Fibroblast of lung (primary cell): ENCODE measurements at places on chromosomes 3 and 15.
A peak's percentile ranks its signal among the peaks of the same experiment; 100 is the strongest.

DNA sequence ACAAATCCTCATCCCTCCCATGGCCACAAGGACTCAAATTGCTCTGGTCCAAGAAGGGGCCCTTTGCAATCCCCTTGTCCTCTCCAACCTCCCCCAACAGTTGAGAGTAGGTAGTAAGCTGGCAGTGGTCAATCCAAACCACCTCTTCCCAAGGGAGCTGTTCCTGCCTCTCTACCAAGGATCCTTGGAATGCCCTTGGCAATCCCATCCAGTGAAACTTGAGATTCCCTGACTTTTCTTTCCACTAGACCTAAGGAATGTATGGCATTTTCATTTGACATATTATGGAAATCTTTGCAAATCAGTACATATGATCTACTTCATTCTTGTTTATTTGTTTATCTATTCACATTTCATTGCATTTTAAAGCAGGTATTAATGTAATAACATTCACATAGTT lies 4.8 kb upstream of the RBP2 start:
- H3K36me3 ChIP-seq, result no peaks in the 10 kb centered on the region
- no peak for DNase-seq
- no peaks in the 10 kb centered on the region for H3K27me3 ChIP-seq
- H3K27ac ChIP-seq, result no peak overlapping the region
- no peak overlapping the region for H3K4me3 ChIP-seq

- no peak overlapping the region for H3K27ac ChIP-seq
- H3K4me1 ChIP-seq, result no peaks in the 10 kb centered on the region
- no peak overlapping the region for H3K4me3 ChIP-seq
- no peaks in the 10 kb centered on the region for H3K27me3 ChIP-seq
- no peak for DNase-seq
These were observed 284.1 kb downstream of the FHIT start for GRCh38 chr3:60967141-60967540.

- no peaks in the 10 kb centered on the region for H3K4me1 ChIP-seq
- no peak overlapping the region for H3K27ac ChIP-seq
- no peaks in the 10 kb centered on the region for H3K27me3 ChIP-seq
- H3K4me3 ChIP-seq, result no peak overlapping the region
These were observed 7.7 kb downstream of the CHAC1 start for GRCh38 chr15:40960925-40961324.

DNA sequence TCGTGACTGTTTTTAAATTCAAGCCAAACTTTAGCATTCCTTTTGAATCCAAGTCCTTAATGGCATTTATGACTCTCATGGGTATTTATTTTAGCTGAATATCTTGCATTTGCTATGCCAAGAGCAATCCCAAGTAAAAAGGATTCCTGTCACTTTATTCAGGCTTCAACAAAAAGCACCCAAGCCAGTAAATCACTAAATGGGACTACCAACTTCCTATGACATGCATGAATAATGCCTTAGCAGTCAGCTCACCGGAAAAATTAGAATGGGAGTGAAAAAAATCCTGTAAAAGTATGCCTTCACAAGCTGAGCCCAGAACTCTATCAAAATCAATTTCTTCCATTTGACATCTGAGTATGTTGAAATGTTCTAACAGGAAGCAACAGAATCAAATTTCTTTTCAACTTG lies 1297.9 kb downstream of the ROBO2 start:
- H3K27me3 ChIP-seq, result no peaks in the 10 kb centered on the region
- H3K4me1 ChIP-seq, result no peaks in the 10 kb centered on the region
- no peak overlapping the region for H3K27ac ChIP-seq
- no peaks in the 10 kb centered on the region for H3K36me3 ChIP-seq

DNA sequence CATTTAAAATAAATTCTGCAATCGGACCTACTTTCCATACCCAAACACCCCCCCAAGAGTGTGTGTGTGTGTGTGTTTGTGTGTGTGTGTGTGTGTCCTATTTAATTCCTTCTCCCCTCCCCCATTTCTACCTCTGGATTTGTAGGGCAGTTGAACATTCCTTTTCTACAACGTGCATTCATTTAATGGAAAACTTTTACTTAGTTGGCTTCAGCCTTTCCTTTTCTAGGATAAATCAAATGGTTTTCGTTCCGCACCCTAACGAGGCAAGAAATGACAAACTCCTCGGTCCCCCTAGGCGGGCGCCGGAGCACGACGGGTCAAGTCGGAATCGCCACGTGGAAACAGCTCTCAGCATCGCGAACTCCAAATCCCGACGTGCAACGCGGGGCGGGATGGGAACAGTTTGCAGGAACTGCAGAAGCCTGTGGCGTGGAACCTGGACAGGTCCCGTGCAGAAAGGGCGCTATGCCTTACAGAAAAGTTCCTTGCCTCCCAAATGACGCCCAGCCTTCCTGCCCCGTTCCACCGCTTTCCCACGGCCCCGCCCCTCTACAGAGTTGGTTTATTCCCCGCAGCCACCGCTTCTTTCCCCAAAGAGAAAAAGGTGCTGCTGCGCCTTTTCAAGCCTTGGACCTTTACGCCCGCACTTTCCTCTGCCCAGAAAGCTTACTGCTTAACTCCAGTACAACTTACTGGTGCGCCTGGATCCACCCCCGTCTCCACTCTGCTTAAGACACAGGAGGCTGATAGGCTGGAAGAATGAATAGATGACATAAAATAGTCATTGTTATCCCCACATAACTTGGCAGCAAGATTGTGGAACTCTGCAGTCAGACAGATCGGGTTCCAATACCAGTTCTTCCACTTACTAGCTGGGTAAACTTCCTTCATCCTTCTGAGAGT lies 1.1 kb upstream of the EIF2B5 start:
- peak overlapping the region; percentile 94 for H3K4me3 ChIP-seq
- peak; percentile 83 for DNase-seq
- H3K27me3 ChIP-seq, result no peaks in the 10 kb centered on the region
- no peaks in the 10 kb centered on the region for H3K36me3 ChIP-seq

GRCh38 chr15:66652806-66653205 lies 49.2 kb upstream of the SMAD6 start:
- H3K4me3 ChIP-seq, result no peak overlapping the region
- H3K4me1 ChIP-seq, result peaks cover 7% of the 10 kb centered on the region
- H3K27me3 ChIP-seq, result no peaks in the 10 kb centered on the region

- H3K36me3 ChIP-seq, result no peaks in the 10 kb centered on the region
- no peaks in the 10 kb centered on the region for H3K4me1 ChIP-seq
- no peak for DNase-seq
- H3K4me3 ChIP-seq, result peak overlapping the region; percentile 82
These were observed 393 bp downstream of the ERICH6 start for GRCh38 chr3:150703299-150703755.

- H3K36me3 ChIP-seq, result no peaks in the 10 kb centered on the region
- no peak overlapping the region for H3K27ac ChIP-seq
- H3K4me3 ChIP-seq, result no peak overlapping the region
- DNase-seq, result no peak
- H3K27me3 ChIP-seq, result no peaks in the 10 kb centered on the region
- H3K4me1 ChIP-seq, result no peaks in the 10 kb centered on the region
These were observed 51.3 kb downstream of the SUSD5 start for GRCh38 chr3:33167284-33167683.

GRCh38 chr15:86278586-86278985 lies 198.9 kb downstream of the AGBL1 start:
- DNase-seq, result no peak
- H3K36me3 ChIP-seq, result no peaks in the 10 kb centered on the region
- H3K27me3 ChIP-seq, result no peaks in the 10 kb centered on the region
- no peaks in the 10 kb centered on the region for H3K4me1 ChIP-seq
- H3K4me3 ChIP-seq, result no peak overlapping the region

DNA sequence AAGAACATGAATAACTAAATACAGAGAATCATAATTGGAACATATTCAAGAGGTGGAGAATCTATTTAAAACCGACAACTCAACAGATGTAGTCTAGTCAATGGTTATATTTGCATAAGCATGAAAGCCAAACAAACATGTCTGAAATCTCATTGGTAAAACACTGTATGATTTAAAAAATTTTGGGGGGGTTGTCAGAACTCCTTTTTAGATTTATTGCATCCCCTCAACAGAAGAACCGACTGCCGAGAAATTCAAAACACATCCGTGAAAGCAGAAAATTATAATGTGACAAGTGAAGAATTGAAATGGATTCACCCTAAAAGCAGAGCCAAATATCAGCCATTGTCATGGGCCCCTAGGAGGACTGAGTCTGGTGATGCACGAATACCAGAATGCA lies 633.4 kb upstream of the KCNMB2 start:
- no peaks in the 10 kb centered on the region for H3K27me3 ChIP-seq
- no peaks in the 10 kb centered on the region for H3K36me3 ChIP-seq
- no peak overlapping the region for H3K27ac ChIP-seq
- H3K4me1 ChIP-seq, result peaks cover 19% of the 10 kb centered on the region

GRCh38 chr3:24740326-24740725 lies 245.7 kb upstream of the THRB start:
- no peaks in the 10 kb centered on the region for H3K4me1 ChIP-seq
- H3K27me3 ChIP-seq, result no peaks in the 10 kb centered on the region
- no peak overlapping the region for H3K4me3 ChIP-seq
- no peak for DNase-seq
- H3K27ac ChIP-seq, result no peak overlapping the region

GRCh38 chr15:88218557-88219221 lies 37.9 kb downstream of the NTRK3 start:
- DNase-seq, result no peak
- H3K4me1 ChIP-seq, result no peaks in the 10 kb centered on the region
- no peaks in the 10 kb centered on the region for H3K27me3 ChIP-seq
- H3K27ac ChIP-seq, result no peak overlapping the region
- H3K36me3 ChIP-seq, result no peaks in the 10 kb centered on the region

- no peaks in the 10 kb centered on the region for H3K4me1 ChIP-seq
- no peaks in the 10 kb centered on the region for H3K27me3 ChIP-seq
- no peak overlapping the region for H3K4me3 ChIP-seq
- H3K27ac ChIP-seq, result no peak overlapping the region
- H3K36me3 ChIP-seq, result no peaks in the 10 kb centered on the region
These were observed 454.0 kb upstream of the ARHGEF26 start for GRCh38 chr3:153666991-153667740.

DNA sequence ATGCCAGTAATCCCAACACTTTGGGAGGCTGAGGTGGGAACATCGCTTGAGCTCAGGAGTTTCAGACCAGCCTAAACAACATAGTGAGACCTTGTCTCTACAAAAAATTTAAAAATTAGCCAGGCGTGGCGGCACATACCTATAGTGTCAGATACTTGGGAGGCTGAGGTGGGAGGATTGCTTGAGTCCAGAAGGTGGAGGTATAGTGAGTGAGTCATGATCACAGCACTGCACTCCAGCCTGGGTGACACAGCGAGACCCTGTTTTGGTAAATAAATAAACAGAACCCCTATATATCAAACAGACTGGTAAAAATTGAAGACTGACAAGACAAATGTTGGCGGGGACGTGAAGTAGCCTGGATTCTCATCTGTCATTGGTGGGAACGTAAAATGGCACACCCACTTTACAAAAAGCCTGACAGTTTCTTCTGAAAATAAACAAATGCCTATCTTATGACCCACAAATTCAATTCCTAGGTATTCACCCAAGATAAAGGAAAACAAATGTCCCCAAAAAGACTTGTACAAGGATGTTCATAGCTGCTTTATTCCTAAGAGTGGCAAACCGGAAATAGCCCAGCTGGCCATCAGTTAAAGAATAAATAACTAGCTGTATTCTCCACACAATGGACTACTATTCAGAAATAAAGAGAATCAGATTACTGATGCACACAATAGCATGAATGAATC lies 47.0 kb upstream of the GK5 start:
- no peaks in the 10 kb centered on the region for H3K27me3 ChIP-seq
- no peaks in the 10 kb centered on the region for H3K36me3 ChIP-seq
- H3K4me3 ChIP-seq, result no peak overlapping the region
- DNase-seq, result peak; percentile 30

- H3K4me1 ChIP-seq, result no peaks in the 10 kb centered on the region
- H3K27me3 ChIP-seq, result no peaks in the 10 kb centered on the region
- no peak overlapping the region for H3K4me3 ChIP-seq
- no peak overlapping the region for H3K27ac ChIP-seq
- no peak for DNase-seq
- no peaks in the 10 kb centered on the region for H3K36me3 ChIP-seq
These were observed 45.3 kb downstream of the HCN4 start for GRCh38 chr15:73323374-73323955.

GRCh38 chr3:135694142-135694541 lies 271.4 kb upstream of the PPP2R3A start:
- DNase-seq, result no peak
- no peaks in the 10 kb centered on the region for H3K4me1 ChIP-seq
- no peak overlapping the region for H3K4me3 ChIP-seq
- no peaks in the 10 kb centered on the region for H3K36me3 ChIP-seq
- H3K27ac ChIP-seq, result no peak overlapping the region

DNA sequence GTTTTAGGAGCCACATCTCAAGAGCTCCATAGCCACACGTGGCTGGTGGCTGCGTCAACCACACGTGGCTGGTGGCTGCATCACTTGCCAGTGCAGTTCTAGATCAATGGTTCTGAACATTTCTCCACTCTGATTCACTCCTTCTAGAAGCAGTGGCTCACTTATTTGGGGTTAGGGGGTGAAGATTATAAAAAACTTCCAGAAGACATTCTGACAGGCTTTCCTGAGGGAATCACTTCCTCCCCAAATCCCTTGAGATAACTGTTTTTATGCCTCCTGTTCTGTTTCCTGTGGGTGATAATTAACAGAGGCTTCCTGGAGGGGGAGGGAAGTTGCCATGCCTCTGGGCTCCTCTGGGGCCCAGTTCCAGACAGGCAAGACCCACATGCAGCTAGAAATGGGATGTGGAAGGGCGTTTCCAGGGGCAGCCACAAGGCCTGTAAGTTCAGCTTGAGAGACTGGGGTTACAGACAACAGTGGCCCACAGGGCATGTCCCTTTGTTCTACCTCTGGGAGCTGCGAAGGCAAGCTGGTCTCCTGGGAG lies 23.6 kb downstream of the HEG1 start:
- peaks cover 13% of the 10 kb centered on the region for H3K36me3 ChIP-seq
- H3K27ac ChIP-seq, result no peak overlapping the region
- no peaks in the 10 kb centered on the region for H3K27me3 ChIP-seq
- DNase-seq, result no peak

GRCh38 chr3:58575971-58576652 lies 1.1 kb downstream of the FAM107A start:
- no peaks in the 10 kb centered on the region for H3K36me3 ChIP-seq
- no peaks in the 10 kb centered on the region for H3K4me1 ChIP-seq
- H3K4me3 ChIP-seq, result no peak overlapping the region
- H3K27me3 ChIP-seq, result peaks cover 4% of the 10 kb centered on the region
- DNase-seq, result no peak
- no peak overlapping the region for H3K27ac ChIP-seq

DNA sequence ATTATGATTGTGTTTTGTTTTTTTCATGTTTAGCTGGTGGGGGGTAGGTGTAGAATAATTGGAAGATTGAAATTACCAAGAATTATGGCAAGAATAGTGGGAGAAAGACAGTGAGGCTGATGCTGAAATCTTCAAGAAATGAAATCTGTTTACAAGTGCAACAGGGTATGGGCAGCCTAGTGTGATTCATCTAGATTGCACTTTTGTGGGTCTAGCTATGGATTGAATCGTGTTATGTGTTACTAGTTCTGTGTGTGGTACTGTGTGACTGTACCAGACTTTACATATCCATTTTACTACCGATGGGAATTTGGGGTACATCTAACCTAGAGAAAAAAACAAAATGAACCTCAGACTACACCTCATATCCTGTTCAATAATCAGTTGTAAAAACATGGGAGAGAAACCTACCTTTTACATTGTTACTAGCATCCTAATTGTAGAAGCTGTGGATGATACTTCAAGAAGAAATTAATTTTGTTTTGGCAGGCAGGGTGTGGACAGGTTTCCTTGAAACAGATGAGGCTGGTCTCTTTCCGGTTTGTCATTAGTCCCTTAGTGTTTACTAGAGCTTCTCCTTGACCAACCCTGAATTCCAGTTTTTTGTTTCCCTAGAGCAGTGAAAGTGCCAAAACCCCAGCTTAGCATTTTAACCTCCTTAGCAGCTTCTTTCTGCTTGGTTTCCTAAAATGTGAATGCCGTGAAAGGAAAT lies 47.9 kb downstream of the OPA1 start:
- peak; percentile 8 for DNase-seq
- no peaks in the 10 kb centered on the region for H3K27me3 ChIP-seq
- H3K4me1 ChIP-seq, result peaks cover 2% of the 10 kb centered on the region
- H3K4me3 ChIP-seq, result no peak overlapping the region
